Cardiac muscle cell (in vitro differentiated cells and primary cell): ENCODE measurements at places on chromosomes 5 and 9. TPM values are rescaled to one million over a fixed set of nuclear protein-coding genes. Genes with fewer than 3 reads are reported as not detected.

GRCh38 chr9:133861086-133861485 is 122.9 kb upstream of the SARDH start:
- DNase-seq, result no peak

- DNase-seq, result no peak
Measured at GRCh38 chr9:93209576-93210323, 25.8 kb downstream of the WNK2 start.

PCDHA9 gene
- 1.6 and 2.2 TPM in 2 replicates for total RNA-seq

PRRX2 gene
- total RNA-seq, result 1.6 and 10.2 TPM in 2 replicates

ABCA2 gene
- 48.7 and 56.7 TPM in 2 replicates for total RNA-seq

IL7R gene
- total RNA-seq, result not detected in 2 replicates
